ENCODE measurements at places on chromosomes 7 and 10.

- no peak for DNase-seq
Measured at GRCh38 chr10:123515661-123516060, 150.5 kb upstream of the GPR26 start.

GRCh38 chr10:75782463-75783248 lies 351.2 kb downstream of the LRMDA start:
- no peak for DNase-seq

DNA sequence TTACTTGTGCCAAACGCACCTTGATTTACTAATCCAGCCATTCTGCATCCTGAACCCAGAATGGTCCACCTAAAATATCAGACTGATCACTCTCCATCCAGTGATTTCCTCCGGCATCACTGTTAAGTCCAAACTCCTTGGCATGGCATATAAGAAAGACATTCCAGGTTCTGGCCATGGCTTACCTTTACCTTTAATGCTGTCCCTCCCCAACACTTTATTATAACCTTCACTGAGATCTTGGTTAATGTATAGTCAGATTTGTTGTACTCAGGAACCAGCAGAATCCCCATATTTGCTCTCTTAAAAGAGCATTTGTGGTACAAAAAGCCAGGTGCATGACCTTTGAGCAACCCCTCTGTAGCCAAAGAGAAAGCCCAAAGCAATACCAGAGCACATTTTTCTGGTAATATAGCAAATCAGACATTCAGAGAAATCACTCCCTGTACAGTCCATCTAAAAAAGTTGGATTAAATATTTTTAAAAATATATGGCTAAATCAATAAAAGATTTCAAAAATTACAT lies 10.2 kb downstream of the UMAD1 start:
- DNase-seq, result no peak

GRCh38 chr10:122390271-122390670 lies 15.8 kb downstream of the PLEKHA1 start:
- DNase-seq, result no peak

- no peak for DNase-seq
Measured at GRCh38 chr10:16952080-16952479, 134.9 kb upstream of the RSU1 start.

DNA sequence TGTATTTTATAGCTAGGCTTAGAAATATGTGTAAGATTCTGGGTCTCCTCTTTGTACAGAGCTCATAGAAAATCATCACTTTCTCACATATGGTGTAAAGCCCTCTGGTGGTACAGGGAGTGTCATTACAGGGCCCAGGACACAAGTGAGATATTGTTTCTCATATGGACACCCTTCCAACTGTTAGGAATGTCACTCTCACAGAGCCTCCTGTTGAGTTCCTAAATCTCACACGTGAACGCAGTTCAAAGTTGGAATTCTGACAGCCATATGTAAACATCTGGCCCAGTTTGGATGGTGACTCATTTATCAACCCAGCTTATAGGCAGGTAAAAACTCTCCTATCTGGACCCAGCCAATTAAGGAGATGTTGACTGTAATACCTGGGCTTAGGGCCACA lies 35.4 kb upstream of the ZNF107 start:
- peak; percentile 19 for DNase-seq

DNA sequence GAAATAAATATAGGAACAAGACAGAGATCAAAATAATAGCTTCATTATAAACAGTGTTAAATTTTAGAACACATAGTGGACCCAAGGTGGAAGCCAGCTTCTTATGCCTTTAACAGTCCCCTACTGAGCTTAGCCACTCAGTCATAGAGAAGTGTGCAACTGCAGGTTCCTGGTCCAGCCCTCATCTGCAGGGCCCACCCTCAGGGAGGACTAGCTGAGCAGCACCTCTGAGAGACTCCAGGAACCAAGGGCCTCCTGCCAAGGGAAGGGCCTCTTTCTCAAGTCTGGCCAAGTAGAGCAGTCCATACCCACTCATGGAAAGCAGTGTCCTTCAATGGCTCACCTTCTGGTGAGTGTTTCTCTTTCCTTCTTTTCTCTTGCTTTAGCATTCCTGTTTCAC lies 173.7 kb upstream of the PRPS1L1 start:
- DNase-seq, result no peak

GRCh38 chr10:36446881-36447280 lies 678.5 kb upstream of the ANKRD30A start:
- peak; percentile 41 for DNase-seq

GRCh38 chr7:92412745-92413144 lies 34.5 kb upstream of the GATAD1 start:
- DNase-seq, result no peak

GRCh38 chr7:71661671-71662224 lies 529.8 kb downstream of the GALNT17 start:
- DNase-seq, result no peak

DNA sequence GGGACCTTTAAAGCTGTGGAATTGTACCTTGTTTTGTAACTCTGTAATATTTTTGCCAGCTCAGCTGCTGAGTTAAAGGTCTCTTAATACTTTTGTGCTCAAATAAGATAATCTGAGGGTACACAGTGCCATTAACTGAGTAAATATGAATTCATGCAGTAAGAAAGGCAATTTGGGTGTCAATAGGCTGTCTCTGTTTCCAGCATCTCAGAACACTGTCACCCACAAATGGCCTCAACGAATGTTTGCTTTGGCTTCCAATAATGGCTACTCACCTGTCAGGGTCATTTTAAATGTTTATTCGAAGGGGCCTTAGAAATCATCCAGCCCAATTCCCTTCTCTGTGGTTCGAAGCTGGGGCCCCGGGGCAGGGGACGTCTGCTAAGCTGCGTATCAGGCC lies 225.4 kb downstream of the ZMYND11 start:
- no peak for DNase-seq

- no peak for DNase-seq
Measured at GRCh38 chr7:154795014-154795413, 207.9 kb downstream of the PAXIP1 start.

DNA sequence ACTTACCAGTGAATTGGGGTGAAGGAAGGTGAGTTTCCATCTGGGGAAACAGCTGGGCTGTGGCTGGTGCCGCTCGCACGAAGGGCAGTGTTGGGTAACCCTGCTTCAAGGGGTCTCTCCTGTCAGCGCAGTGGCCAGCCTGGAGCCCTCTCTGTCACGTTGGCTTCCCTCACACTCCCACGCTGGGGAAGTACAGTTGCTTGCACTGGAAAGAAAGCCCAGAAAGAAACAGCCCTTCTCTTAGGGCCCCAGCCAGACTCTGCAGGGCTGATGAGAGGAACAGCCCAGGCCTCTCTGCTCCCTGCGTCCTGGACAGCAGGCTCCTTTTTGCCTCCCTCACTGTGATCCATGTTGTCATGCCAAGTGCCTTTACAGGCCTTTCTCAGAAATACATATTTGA lies 40.3 kb upstream of the TRIM8 start:
- no peak for DNase-seq

- DNase-seq, result peak; percentile 55
Measured at GRCh38 chr7:45921699-45922519, 837 bp upstream of the IGFBP3 start.

- no peak for DNase-seq
Measured at GRCh38 chr7:115816318-115816974, 214.1 kb downstream of the TFEC start.

- DNase-seq, result no peak
Measured at GRCh38 chr10:8531116-8531515, 476.6 kb downstream of the GATA3 start.

GRCh38 chr10:88227342-88228018 lies 355.6 kb downstream of the RNLS start:
- peak; percentile 22 for DNase-seq

GRCh38 chr10:43119416-43120115 lies 18.7 kb upstream of the CSGALNACT2 start:
- no peak for DNase-seq

DNA sequence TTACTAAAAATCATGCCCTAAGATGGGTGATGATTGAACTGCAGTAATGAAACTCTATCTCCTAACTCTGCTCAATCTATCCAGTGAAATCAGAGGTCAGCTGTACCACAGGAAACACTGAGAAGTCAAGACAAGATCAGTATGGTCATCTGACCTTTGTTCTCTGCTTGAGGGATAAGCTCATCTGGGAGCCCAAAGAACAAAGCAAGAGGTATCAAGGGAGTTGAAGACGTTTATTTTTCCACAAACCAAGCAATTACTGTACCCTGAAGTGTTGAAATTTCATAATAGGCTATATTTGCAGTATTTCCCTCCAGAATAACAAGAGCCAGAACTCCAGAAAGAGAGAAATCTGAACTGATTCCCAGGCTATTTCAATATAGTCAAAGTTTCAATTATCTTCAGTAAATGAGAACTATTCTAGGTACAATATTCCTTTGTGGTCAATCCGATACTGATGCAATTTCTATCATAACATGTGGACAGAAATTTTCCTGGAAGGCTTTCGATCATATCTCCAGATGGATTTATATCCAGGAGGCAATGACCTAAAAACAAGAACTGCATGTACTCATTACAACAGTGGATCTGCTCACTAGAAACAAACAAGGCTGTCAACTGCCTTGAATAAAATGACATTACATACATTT lies 345.3 kb downstream of the TNS3 start:
- DNase-seq, result no peak

GRCh38 chr7:582081-582835 lies 62.6 kb upstream of the PDGFA start:
- no peak for DNase-seq

GRCh38 chr7:123635551-123636359 lies 19.9 kb upstream of the LMOD2 start:
- no peak for DNase-seq

- DNase-seq, result no peak
Measured at GRCh38 chr7:138632826-138633602, 68.1 kb downstream of the SVOPL start.

- no peak for DNase-seq
Measured at GRCh38 chr10:14185316-14186045, 145.2 kb downstream of the FRMD4A start.

- DNase-seq, result no peak
Measured at GRCh38 chr10:74963549-74963948, 137.1 kb downstream of the KAT6B start.

DNA sequence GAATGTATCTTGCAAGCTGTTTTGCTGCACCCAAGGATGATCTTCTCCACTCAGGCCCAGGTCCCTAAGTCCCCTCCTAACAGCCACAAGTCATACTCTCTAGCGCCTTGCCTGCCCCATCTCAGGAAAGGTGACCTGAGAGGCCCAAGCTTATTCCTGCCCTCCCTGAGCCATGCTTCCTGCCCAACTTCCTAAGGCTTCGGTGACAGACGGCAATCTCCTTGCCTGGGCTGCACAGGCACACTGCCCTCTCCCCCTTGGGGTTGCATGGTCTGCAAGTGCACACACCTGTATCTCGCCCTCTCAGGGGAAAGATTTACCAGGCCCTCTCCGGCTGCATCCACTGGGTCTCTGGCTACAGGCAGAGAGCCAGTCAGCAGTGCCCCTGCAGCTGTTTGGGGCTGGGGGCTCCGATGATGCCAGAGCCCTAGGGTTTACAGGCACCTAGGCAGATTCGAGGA lies 771 bp upstream of the ADIRF start:
- no peak for DNase-seq

GRCh38 chr7:23970193-23970592 lies 260.2 kb downstream of the STK31 start:
- DNase-seq, result no peak

- no peak for DNase-seq
Measured at GRCh38 chr7:81611805-81612204, 158.0 kb downstream of the HGF start.

DNA sequence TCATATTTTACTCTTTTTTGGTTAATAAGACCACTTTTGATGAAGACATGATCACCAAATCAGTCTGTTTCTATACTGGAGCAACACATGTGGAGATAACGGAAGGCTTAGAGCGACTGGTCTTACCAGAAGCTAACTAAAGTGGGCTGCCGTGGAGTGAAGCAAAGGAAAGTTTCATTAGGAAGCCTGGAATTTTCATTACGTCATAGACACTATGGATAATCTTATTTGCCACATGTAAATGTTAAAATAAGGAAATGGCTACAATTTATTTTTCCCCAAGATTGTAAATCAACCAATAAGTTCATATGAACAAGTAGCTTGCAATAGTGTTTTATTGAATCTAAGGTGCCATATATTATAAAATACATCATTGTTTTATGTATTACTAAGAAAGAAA lies 185.4 kb downstream of the PHTF2 start:
- DNase-seq, result no peak

DNA sequence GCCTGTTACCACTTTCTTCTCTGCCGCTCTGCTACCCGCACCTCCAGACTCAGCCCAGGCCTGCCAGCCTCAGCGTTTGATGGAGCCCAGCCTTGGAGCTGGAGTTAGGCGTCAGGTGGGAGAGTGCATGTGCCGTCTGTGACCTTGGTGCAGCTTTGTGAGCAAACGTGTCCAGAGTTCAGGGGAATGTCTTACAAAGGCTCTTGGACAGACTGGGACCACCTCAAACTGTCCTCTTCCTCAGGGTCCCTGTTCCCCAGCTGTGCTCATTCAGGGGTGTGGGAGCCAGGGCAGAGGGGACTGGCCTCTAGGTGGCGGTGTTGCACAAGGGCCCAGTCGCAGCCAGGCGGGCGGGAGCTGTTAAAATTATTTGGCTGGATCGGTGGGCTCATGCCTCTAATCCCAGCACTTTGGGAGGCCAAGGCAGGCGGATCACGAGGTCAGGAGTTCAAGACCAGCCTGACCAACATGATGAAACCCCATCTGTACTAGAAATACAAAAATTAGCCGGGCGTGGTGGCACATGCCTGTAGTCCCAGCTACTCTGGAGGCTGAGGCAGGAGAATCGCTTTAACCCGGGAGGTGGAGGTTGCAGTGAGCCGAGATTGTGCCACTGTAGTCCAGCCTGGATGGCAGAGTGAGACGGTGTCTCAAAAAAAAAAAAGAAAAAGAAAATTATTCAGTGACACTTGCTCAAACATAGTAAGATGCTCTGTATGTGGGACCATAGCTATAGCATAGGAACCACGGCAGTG lies 89.2 kb downstream of the ADCY1 start:
- DNase-seq, result peak; percentile 52

GRCh38 chr10:64156166-64156565 lies 635.0 kb downstream of the REEP3 start:
- DNase-seq, result no peak

- DNase-seq, result peak; percentile 80
Measured at GRCh38 chr10:43138021-43138756, at the start of gene CSGALNACT2. TSS of gene CSGALNACT2 (plus strand) at chr10:43138445. CDS start at chr10:43155150, 16,705 bp downstream.

GRCh38 chr7:5216931-5217330 lies 26.9 kb downstream of the WIPI2 start:
- no peak for DNase-seq

DNA sequence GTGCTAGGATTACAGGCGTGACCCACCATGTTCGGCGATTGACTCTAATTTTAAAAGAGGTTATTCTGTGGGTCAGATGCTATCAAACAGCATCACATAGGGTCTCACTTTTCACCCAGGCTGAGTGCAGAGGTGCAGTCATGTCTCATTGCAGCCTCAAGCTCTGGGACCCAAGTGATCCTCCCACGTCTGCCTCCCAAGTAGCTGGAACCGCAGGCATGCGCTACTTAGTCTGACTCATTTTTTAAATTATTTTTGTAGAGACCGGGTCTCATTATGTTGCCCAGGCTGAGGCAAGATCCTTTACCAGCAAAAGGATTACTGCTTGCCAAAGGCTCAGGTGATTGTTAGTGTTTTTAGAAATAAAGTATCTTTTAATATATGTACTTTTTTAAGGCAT lies 42.9 kb upstream of the STOX1 start:
- DNase-seq, result no peak

Data from body of pancreas (tissue), 4 donors.